ENCODE measurements at places on chromosomes 16 and 17. TPM values are rescaled to one million over a fixed set of nuclear protein-coding genes. Genes with fewer than 3 reads are reported as not detected.

The TBC1D3I gene
- not detected for total RNA-seq

The NOL3 gene
- total RNA-seq = 51.9 TPM

The CCL11 gene
- total RNA-seq = 0.80 TPM

The TRPV3 gene
- total RNA-seq = 0.91 TPM

The HAGH gene
- total RNA-seq = 51.2 TPM

The HSBP1 gene
- total RNA-seq = 109 TPM

The NPIPB9 gene
- 2.8 TPM for total RNA-seq

The SGCA gene
- total RNA-seq = 5.0 TPM

The ANKS4B gene
- total RNA-seq = not detected

The UBALD1 gene
- 38.5 TPM for total RNA-seq

The COG7 gene
- total RNA-seq = 24.1 TPM

The BRIP1 gene
- total RNA-seq = 0.98 TPM

The MYLK3 gene
- 2.3 TPM for total RNA-seq

DNA sequence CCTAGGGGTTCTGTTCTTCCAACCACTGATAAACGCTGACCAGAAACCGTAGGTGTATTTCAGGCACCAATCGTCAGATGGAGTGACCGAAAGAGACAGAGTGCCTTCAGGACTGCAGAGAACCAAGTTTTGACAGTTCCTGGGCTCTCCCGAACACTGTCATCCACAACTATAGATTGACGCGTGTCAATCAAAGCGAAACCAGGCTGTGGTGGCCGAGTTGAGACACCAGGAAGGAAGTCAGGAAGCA is 11.9 kb upstream of the AURKB start:
- DNase-seq = no peak

DNA sequence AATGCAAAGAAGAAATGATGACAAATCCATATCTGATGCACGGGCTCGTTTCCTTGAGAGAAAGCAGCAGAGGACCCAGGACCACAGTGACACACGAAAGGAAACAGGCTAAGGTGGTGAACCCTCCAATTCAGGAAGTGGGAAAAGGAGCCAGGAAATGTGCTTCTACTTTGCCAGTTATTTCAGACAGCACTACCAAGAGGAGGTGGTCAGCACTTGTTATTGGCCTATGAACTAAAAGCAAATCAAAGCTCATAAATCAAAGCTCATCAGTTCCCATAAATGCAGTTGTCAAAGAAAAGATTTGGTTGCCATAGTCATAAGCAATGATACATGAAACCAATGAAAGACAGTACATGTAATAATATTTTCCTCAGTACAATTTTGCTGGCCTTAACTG is 12.6 kb upstream of the CLTC start:
- DNase-seq = no peak

GRCh38 chr16:47461598-47462266 is 601 bp downstream of the PHKB start:
- peak; percentile 54 for DNase-seq

- peak; percentile 56 for DNase-seq
These were observed 943 bp upstream of the COTL1 start for GRCh38 chr16:84618581-84619460.

DNA sequence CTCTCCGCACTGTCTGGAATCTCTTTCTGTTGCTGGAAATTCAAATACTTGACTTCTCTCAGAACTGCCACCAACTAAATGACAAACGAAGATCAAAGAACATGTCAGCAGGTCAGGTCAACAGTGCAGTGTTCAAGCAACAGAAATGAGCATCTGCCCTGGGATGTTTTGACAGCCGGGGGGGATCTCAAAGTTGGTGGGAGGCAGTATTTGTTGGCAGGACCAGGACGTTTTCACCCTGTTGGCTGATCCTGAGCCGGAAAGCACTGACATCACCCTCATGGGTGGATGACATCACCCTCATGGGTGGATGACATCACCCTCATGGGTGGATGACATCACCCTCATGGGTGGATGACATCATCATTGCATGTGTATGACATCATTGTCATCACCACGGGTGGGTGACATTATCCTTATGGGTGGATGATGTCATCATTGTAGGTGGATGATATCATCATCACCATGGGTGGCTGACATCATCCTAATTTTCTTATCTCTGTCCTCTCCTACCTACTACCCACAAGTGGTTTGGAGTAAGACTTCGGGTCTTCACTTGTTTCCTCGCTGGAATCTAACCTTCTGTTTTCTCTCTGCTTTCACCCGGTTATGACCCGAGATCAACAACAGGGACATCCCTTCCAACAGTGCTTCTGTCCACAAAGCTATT is 18.9 kb downstream of the DNAH17 start:
- DNase-seq = no peak

DNA sequence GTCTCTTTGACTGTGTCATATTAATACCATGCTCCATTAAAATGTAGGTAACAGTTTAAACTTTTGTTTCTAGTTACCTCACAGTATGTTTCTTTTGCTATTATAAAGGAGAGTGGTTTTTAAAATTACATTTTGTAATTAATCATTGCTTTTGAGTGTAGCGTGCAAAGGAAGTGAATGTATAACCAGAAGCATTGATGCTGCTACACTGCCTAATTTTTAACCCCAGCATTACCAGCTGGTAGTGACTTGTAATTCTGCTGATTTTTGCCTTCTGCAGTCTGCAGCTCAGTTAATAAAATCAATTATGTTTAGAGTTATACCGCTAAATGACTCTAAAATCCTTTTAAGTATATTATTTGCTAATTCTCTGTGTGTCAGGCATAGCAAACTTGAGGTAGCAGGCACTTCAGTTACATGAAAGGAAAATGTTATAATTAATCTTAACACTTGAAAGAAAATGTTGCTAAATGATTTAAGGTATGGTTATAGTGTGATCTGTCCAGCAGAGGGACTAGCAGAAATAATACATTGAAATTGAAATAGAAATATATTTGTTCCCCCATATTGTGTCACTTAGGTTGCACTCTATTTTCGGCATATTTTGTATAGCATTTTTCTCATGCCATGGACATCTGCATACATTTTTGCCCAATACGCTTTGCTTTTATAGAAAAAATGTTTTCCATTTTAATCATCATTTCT is 388.5 kb downstream of the CNTNAP4 start:
- DNase-seq = no peak

DNA sequence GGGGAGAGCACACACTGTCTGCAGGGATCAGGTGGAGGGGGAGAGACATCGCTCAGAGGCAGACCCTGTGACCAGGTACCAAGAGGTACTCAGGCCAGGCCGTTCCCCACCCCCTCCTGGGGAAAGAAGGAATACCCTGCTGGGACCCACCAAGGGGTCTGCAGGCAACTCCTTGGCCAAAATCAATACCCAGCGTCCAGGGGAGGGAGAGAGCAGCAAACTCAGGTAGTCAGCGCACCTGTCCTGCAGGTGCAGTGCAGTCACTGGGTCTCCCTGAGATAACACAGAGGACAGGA is 57.5 kb upstream of the DOC2B start:
- DNase-seq = no peak

DNA sequence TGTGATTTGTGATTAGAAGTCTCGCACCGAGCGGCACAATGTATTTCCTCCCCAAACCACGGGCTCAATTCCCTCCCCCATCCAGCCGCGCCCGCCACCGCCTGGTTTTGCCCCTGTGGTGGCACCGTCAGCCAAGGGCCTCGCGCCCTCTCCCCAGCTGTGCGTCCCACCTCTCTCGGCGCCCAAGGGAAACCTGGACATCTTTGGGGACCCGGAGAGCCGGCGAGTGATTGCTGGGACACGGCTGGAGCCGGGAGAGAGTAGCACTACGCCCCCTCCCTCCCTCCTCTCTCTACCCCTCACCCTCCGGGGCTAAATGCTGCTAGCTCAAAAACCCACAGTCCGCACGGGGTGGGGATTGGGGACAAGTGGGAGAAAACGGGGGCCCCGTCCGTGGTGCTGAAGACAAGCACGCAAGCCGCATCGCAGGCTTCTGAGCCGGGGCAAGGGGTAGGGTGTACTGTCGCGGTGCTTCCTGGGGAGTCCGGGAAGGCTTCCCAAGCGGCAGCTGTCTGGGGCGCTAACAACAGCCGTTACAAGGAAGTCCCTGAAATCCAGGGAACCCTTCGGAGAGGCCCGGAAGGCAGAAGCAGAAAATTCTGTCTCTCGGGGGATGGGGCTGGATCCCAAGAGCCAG is 1.4 kb downstream of the CBLN1 start:
- DNase-seq = peak; percentile 35

DNA sequence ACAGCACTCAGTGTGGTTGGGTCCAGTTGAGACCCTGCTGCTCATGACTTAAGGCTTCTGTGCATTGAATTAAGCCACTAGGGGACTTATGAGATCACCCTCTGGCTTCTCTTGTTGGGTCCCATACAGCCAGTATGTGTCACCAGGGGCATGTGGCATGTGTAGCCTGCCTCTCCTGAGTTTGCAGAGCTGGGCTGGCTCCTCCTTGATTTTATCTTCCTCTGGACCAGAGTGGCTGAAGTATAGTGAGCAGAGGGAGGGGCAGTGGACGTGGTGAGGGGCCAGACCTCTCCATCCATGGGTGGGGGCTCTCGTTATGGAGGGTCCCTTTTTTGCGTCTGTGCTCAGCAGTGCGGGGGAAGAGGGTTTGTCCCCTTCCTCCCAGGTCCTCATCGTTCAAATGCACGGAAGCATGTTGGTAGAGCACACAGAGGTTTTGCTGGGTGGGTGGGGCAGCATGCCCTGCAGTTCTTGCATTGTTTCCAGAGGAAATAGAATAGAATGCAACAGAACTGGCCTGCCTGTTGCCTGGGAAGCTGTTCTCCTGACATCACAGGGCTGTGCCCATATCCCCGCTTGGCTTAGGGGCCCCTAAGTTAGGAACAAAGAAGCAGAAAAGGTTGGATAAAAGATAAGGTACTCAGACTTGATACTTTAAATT is 77.4 kb downstream of the SPECC1 start:
- DNase-seq = no peak

DNA sequence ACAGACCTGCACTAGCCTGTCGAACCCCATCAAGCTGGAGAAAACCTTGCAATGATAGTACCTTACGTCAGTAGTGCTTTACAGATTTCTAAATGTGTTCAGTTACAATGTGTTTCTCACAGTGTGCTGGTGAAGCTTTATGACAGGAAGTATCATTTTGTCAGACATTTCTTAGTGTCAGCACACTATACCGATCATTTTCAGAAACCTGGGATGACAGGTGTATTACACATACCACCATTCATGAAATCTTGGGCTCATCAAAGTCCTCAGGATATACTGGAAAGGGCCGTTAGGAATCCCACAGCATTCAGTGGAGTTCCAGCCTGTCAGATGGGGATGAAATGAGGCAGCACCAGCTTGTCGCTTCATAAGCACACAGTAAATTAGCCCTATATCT is 27.3 kb downstream of the TTC19 start:
- no peak for DNase-seq

GRCh38 chr16:55834049-55834448 is 1.2 kb upstream of the CES1 start:
- DNase-seq = no peak

DNA sequence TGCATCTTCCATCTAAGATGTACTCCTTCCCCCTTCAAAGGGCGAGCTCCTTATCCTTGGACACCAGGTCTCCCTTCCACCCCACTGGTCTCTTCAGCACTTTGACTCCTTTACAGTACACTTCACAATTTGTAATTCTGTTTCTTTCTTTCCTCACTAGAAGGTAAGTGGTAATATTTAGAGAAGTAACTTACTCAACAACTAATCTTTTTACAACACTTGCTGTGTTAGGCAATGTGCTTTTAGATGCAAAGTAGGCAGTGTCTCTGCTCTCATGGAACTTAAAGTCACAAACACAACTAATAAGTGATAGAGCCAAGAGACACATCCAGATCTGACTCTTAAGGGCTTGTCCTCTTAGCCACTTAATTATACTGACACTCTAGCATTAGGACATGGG is 6.4 kb downstream of the SIAH1 start:
- no peak for DNase-seq

- DNase-seq = peak; percentile 57
These were observed 75.7 kb downstream of the SPAG9 start for GRCh38 chr17:51044976-51045375.

DNA sequence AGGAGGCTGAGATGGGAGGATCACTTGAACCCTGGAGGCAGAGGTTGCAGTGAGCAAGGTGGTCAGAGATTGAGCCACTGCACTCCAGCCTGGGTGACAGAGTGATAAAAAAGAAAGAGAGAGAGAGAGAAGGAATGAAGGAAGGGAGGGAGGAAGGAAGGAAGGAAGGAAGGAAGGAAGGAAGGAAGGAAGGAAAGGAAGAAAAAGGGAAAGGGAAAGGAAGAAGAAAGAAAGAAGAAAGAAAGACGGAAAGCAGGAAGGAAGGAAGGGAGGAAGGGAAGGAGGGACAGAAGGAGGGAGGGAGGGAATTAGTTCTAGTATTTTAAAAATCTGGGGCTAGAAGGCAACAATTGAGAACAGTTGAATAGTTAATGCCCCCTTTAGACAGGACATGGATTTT is 161.5 kb upstream of the CACNG3 start:
- no peak for DNase-seq

GRCh38 chr17:9798008-9798407 is 6.6 kb upstream of the DHRS7C start:
- no peak for DNase-seq

DNA sequence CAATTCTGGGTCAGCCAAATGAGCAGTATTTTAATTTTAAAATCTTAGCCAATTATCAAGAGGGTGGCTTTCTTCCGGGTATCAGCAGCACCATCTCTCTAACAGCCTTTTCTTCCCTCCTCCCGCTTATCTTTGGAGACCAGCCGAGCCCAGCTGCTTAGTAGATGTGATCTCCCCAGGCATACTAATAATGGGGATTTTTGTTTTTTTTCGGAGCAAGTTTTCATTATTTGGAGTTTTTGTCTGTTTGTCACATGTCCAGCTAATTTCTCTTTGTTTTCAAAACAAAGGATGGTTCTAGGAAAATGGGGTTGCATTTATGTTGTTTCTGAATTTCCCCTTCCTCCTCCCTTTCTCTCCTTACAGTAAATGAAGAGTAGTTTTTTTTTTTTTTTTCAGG is 170.5 kb upstream of the MPHOSPH6 start:
- no peak for DNase-seq

GRCh38 chr16:19135896-19136438 is 22.2 kb downstream of the ITPRIPL2 start:
- DNase-seq = no peak

- no peak for DNase-seq
These were observed 7.1 kb downstream of the IGSF6 start for GRCh38 chr16:21645261-21645721.

GRCh38 chr16:12324152-12324551 is 347.6 kb downstream of the SNX29 start:
- no peak for DNase-seq

DNA sequence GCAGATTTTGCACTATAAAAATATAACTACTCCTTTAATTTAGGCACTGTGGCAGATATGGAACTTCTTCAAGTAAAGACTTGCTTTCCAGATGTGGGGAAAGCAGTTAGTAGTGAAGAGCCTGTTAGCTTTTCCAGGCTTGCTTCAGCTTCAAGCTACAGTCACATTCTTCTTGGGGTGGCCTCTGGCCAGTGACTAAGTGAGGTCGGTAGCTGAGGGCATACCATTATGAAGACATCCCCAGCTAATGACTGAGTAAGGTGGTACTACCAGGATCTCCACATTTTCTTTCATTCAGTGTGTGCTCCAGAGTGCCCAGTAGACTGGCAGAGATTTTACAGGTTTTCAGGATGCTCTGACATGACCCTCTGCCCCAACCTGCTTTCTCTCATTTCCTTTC is 167.1 kb upstream of the KIF2B start:
- DNase-seq = no peak
